Activated CD4-positive, alpha-beta T cell treated with anti-CD3 and anti-CD28 coated beads, Interleukin-2, amount 10 ng/mL, durations not matched to agents 7 days and 5 days (primary cell): ENCODE measurements at places on chromosomes 3 and 15. TPM values are rescaled to one million over a fixed set of nuclear protein-coding genes. Genes with fewer than 3 reads are reported as not detected.

SLC9A9 gene
- 13.8 TPM for total RNA-seq

GPR149 gene
- total RNA-seq: not detected

GOLGA6B gene
- not detected for total RNA-seq

KBTBD12 gene
- not detected for total RNA-seq

PHLDB2 gene
- 1.9 TPM for total RNA-seq

GPR156 gene
- total RNA-seq: not detected

DNA sequence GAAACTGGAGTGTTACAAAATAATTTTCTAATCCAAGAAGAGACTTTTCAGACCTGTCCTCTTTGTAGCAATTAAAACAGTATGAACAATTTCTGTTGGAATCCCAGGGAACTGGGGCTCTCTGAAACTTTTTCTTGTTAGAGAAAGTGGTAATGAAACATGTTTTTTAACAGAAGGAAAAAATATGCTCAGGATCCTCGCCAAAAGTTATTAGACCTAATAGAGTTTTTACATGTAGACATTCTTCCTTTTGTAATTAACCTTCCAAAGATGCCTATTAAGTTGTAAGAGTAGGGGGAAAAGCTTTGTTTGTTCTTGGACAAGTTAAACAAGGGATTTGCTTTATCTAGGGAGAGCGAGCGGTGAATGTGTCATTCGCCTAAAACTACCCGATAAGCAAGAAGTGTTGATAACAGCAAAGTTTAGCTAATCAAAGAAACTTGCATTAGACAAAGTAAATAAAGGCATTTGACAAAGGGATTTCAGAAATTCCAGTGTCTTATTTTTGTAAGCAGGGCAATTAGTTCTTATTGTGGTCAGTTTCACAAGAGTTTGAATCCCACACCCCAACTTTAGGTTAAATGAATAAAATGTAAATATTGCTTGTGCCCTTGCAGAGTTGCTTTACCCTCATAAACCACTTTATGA is 2.3 kb downstream of the RARB start:
- H3K4me3 ChIP-seq: no peak overlapping the region
- no peak overlapping the region for H3K27ac ChIP-seq
- peaks cover 3% of the 10 kb centered on the region for H3K4me1 ChIP-seq

- H3K4me3 ChIP-seq: no peak overlapping the region
- no peaks in the 10 kb centered on the region for H3K27me3 ChIP-seq
- DNase-seq: peak; percentile 9
- no peak overlapping the region for H3K27ac ChIP-seq
Measured at GRCh38 chr3:167733961-167734497, 663 bp downstream of the PDCD10 start.

GRCh38 chr3:151580591-151580990 is 119.7 kb upstream of the IGSF10 start:
- DNase-seq: no peak
- H3K4me3 ChIP-seq: no peak overlapping the region
- H3K27ac ChIP-seq: no peak overlapping the region

GRCh38 chr15:88242586-88243555 is 13.7 kb downstream of the NTRK3 start:
- H3K27ac ChIP-seq: no peak overlapping the region
- H3K4me3 ChIP-seq: no peak overlapping the region
- H3K27me3 ChIP-seq: peaks cover 3% of the 10 kb centered on the region
- DNase-seq: no peak

GRCh38 chr3:157861076-157861765 is 245.0 kb downstream of the SHOX2 start:
- no peak for DNase-seq
- H3K4me3 ChIP-seq: no peak overlapping the region
- no peaks in the 10 kb centered on the region for H3K36me3 ChIP-seq
- H3K4me1 ChIP-seq: no peaks in the 10 kb centered on the region
- H3K27me3 ChIP-seq: no peaks in the 10 kb centered on the region

- no peaks in the 10 kb centered on the region for H3K4me1 ChIP-seq
- H3K27ac ChIP-seq: no peak overlapping the region
- no peaks in the 10 kb centered on the region for H3K27me3 ChIP-seq
- H3K4me3 ChIP-seq: no peak overlapping the region
Measured at GRCh38 chr15:62474771-62475124, 309.7 kb upstream of the C2CD4B start.

DNA sequence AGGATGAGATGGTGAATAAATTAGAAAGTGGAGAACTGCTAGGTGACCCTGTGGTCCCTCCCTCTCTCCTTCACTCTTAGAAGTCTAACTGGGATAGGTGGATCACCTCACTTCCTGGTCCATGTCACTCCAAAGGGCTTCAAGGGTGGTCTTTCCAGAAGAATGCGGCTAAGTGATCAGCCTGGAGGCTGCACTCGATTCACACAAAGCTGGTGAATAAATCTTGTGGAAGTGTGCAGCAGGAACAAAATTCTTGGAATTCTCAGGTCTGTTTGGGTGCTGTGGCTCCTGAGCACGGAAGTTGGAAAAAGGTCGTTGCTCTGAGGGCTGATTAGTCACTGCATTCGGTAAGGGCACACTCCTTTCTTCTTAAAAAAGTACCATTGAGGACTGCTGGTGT is 46.3 kb downstream of the GASK1A start:
- no peaks in the 10 kb centered on the region for H3K27me3 ChIP-seq
- H3K36me3 ChIP-seq: peaks cover 15% of the 10 kb centered on the region
- no peak for DNase-seq
- H3K27ac ChIP-seq: peak overlapping the region; percentile 92
- H3K4me3 ChIP-seq: no peak overlapping the region
- peaks cover 53% of the 10 kb centered on the region for H3K4me1 ChIP-seq

DNA sequence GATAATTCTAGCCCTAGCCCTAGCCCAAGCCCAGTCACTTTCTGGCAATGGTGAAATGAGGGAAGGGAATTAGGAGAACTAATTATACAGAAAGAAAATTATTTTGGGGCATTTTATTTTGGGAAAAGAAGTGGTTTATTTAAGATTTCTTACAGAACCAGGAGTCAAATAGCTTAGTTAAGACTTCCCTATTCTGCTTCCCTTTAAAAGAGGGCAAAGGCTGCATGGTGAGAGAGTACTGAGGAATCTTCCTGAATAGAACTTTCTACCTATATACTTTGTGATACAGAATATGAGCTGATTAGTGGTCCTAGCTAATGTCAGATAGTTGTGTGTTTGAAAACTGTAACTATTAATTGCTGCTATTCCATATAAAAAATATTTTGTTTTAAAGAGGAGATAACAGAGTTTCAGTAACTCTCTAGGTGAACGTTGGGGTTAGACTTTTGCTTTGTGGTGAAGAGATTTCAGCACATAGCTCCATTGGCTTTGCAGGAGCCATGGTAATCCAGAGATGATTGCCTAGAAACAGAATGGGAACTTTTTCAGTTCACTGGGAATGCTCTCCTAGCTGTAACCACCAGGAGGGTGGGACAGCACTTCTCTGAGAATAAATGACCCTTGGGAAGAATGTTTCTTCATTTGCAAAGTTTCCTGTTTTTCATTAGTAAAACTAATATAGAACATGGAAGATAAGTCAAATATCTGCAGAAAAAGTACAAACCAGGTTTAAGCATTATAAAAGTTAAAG is 5.3 kb upstream of the GCSAM start:
- no peak overlapping the region for H3K27ac ChIP-seq
- peaks cover 41% of the 10 kb centered on the region for H3K4me1 ChIP-seq
- H3K36me3 ChIP-seq: peaks cover 3% of the 10 kb centered on the region
- no peaks in the 10 kb centered on the region for H3K27me3 ChIP-seq
- H3K4me3 ChIP-seq: no peak overlapping the region
- no peak for DNase-seq

GRCh38 chr15:88299497-88299896 is 43.0 kb upstream of the NTRK3 start:
- H3K4me1 ChIP-seq: no peaks in the 10 kb centered on the region
- H3K27ac ChIP-seq: no peak overlapping the region
- H3K27me3 ChIP-seq: no peaks in the 10 kb centered on the region
- H3K4me3 ChIP-seq: no peak overlapping the region
- H3K36me3 ChIP-seq: no peaks in the 10 kb centered on the region
- no peak for DNase-seq

- no peak overlapping the region for H3K4me3 ChIP-seq
- DNase-seq: no peak
- no peaks in the 10 kb centered on the region for H3K36me3 ChIP-seq
- no peaks in the 10 kb centered on the region for H3K27me3 ChIP-seq
Measured at GRCh38 chr3:176767385-176767784, 429.9 kb downstream of the TBL1XR1 start.

- H3K27ac ChIP-seq: no peak overlapping the region
- DNase-seq: no peak
- H3K4me1 ChIP-seq: no peaks in the 10 kb centered on the region
- no peaks in the 10 kb centered on the region for H3K27me3 ChIP-seq
- H3K4me3 ChIP-seq: no peak overlapping the region
Measured at GRCh38 chr3:197989651-197990050, 29.6 kb downstream of the LMLN start.

DNA sequence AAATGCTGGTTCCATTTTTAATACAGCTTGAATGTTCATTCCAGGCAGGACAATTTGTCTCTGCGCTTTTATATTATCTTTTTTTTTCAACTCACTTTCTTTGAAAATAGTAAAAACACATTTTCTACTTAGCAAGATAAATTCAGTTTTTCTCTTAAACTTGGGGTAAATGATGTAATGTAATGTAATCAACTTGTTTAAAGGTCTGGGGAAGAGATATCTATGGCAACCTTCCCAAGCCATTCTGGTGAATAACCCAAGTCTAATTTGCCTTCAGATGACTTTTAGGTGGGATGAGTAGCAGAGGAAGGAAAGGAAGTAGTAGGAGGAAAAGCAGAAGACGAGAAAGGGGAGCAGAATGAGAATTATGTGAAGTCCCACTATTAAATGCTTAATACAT is 335.1 kb downstream of the SV2B start:
- no peak for DNase-seq
- H3K27me3 ChIP-seq: no peaks in the 10 kb centered on the region

GRCh38 chr3:148162132-148162531 is 535.6 kb upstream of the AGTR1 start:
- DNase-seq: no peak
- H3K4me1 ChIP-seq: no peaks in the 10 kb centered on the region
- H3K27ac ChIP-seq: no peak overlapping the region
- H3K36me3 ChIP-seq: no peaks in the 10 kb centered on the region

DNA sequence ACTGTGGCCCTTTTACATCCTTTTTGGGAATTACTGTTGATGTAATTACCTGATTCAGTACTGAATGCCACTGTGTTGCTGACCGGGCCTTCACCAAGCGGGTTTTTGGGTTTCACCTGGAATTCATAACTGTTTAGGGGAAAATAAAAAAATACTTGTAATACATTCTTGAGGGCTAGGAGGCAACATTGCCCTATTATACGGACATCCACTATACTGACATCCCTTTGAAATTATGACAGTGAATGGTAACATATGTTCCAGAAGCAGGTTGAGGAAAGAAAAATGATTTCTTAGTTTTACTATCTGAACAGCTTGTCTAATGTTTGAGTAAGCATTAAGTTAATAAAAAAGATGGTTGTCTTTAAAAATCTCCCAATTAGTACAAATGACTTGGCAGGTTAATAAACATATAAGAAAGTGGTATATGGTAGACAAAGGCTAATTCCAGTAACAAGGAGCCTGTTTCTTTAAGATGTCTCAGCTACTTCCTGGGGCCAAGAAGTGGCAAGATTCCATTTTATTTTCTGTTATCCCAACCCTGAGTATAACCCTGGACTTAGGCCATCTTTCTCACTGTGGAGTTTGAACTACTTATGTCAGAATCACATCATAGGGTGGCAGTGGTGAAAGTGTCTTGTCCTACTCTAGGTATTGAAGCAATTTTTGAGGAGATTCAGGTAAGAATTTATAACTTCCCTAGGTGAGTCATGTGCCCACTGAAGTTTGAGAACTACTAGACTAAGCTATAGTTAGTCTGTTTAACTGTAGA is 45.5 kb downstream of the TFG start:
- no peaks in the 10 kb centered on the region for H3K27me3 ChIP-seq
- no peak overlapping the region for H3K4me3 ChIP-seq
- no peaks in the 10 kb centered on the region for H3K4me1 ChIP-seq
- no peak for DNase-seq
- H3K36me3 ChIP-seq: peaks cover 29% of the 10 kb centered on the region

DNA sequence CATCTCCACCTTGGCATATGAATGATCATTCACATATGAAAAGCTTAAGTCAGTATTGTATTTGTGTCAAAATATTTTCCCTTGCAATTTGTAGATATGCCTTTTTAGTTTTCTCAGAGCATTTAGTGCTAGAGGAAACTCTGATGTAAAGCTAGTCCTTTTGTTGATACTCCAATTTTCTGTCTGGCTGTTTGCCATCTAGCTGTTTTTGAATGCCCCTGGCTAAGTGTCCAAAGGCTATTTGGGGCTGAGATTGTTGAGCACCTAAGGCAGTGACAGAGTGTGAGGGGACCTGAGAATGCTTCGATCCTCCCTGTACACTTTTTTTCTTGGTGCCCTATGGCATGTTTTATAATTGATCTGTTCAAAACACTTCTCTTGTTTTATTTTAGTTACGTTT is 3.1 kb downstream of the SLC51B start:
- peaks cover 14% of the 10 kb centered on the region for H3K4me1 ChIP-seq
- DNase-seq: no peak
- no peaks in the 10 kb centered on the region for H3K36me3 ChIP-seq
- no peak overlapping the region for H3K4me3 ChIP-seq
- H3K27ac ChIP-seq: no peak overlapping the region

DNA sequence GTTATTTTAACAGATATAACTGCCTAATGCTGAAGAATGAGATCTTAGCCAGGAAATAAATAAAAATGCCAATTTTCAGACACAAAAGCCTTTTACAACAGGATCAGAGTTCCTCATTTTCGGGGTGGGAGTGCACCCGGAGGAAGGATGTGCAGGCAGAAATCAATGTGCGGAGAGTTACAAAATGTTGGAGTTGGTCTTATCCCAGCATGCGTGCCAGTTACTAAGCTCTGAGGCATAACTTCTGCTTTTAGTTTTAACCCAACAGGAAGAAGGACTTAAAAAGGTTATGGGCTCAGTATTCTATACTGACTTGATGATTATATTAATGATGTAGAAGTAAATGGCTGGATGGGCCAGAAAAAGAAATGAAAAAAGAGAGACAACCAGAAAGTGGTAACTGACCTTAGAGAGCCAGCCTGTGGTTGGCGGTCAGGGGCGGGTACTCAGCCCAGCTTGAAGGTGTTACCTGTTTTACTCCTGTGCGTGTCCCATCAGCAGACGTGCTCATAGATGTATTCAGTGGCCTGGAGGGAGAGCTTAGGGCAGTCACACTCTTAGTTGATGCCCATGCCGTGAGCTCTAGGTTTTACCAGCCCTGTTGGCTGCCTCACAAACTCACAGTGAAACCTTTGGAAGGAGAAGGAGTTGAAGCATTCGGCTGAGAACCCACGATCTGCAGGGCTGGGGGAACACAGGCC is 164.7 kb downstream of the SV2B start:
- H3K27me3 ChIP-seq: peaks cover 23% of the 10 kb centered on the region
- H3K27ac ChIP-seq: no peak overlapping the region
- DNase-seq: no peak
- no peaks in the 10 kb centered on the region for H3K36me3 ChIP-seq

DNA sequence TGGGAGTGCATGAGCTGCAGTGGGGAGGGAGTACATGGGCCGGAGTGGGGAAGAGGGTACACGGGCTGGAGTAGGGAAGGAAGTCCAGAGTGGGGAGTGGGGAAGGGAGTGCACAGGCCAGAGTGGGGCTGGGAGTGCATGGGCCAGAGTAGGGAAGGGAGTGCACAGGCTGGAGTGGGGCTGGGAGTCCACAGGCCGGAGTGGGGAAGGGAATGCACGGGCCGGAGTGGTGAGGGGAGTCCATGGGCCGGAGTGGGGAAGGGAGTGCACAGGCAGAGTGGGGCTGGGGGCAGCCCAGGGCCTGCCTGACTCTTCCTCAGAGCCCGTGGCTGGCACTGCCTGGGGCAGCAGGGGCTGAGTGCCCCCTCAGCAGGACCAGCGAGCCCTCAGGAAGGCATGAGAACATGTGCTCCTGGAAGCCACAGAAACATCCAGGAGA is 40.7 kb downstream of the KLF15 start:
- no peak for DNase-seq
- no peak overlapping the region for H3K4me3 ChIP-seq
- H3K36me3 ChIP-seq: no peaks in the 10 kb centered on the region
- H3K4me1 ChIP-seq: no peaks in the 10 kb centered on the region
- no peaks in the 10 kb centered on the region for H3K27me3 ChIP-seq
- no peak overlapping the region for H3K27ac ChIP-seq
